ENCODE measurements at places on chromosomes 1 and 21.

DNA sequence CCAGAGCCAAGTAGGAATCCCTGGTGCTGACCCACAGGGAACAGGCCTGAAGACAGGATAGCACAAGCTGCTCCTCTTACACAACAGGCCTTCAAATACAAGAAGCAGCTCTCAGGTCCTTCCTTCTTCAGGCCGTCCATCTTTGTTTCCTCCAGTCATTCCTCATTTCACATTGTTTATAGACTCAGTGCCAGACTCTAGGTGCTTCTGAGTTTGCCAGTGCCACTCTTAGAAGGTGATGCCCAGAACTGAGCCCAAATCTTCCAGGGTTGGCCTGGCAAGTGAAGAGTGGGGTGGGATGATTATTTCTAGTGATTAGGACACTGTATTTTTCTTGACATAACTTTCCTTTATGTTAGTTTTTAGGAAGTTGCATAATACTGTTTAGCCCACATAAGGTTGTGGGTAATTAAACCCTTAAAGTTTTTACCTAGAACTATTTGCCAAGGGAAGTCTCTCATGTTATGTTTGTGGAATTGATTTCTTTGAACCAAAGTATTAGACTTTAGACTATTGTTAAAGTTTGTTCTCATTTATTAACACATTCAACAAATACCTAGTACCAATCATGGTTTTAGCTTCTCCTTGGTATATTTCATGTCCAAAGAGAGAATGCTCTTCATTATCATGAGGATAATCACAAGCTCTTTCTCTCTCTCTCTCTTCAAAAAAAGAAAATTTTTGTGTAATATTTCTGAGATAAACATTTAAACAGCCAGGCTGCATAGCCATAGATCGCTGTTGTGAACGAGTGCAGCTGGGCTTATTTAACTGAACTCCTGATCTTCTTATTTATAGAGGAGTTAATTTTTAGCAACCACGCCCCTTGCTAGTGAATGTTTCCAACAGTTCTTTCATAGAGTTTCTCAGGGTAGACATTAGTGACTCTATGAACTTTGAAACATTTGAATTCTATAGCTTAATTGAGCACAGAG lies 47.7 kb downstream of the PGM1 start:
- no peak for DNase-seq

DNA sequence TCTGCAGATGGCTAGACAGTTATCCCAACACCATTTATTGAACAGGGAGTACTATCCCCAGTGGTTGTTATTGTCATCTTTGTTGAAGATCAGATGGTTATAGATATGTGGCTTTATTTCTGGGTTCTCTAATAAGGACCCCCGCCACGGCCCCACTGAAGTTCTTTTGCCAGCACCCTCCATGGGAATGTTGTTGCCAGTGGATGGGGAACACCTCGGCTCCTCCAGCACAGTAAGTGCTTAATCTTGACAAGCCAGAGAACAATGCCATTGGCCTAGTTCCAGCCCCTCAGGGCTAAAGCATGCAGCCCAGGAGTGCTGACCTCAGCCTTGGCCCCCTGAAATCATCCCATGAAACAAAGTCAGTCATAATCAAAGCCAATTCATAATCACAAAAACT lies 337.6 kb downstream of the AGBL4 start:
- no peak for DNase-seq

DNA sequence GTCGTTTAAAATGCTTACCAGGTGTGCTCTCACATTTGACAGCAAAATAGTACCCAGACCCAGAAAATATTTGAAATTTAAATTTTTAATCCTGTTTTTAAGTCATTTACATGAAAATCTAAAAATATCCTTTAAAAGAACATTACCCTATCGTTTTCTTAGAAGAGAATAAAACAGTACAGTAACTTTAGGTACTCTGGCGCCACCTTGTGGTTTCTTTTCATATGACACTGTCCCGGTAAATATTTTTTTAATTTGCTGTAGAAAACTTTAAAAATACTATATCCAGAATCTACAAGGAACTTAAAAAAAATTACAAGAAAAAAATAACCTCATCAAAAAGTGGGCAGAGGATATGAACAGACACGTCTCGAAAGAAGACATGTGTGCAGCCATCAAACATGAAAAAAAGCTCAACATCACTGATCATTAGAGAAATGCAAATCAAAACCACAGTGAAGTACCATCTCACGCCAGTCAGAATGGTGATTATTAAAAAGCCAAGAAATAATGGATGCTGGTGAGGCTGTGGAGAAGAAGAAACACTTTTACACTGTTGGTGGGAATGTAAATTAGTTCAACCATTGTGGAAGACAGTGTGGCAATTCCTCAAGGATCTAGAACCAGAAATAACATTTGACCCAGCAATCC lies 129.2 kb downstream of the RGS21 start:
- DNase-seq, result peak; percentile 13

- no peak for DNase-seq
Measured at GRCh38 chr1:230109895-230110667, 43.0 kb downstream of the GALNT2 start.

DNA sequence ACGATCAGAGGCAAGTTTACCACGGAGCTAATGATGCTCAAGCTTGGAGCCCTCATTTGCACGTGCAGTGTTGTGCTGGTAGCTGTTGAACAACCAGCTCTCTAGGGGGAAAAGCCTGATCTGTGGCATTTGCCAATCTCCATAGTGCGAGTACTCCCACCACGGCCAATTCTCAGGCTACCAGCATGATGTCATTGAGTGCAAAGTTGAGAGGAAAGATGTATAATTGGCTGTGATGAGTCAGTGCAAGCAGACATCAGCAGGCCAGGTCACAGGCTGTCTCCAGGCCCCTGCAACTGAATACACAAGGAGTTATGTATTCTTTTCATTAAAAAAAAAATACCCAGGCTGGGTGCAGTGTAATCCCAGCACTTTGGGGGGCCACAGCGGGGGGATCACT lies 233.1 kb upstream of the VAMP3 start:
- no peak for DNase-seq

- DNase-seq, result no peak
Measured at GRCh38 chr1:36709869-36710481, 227.3 kb upstream of the CSF3R start.

DNA sequence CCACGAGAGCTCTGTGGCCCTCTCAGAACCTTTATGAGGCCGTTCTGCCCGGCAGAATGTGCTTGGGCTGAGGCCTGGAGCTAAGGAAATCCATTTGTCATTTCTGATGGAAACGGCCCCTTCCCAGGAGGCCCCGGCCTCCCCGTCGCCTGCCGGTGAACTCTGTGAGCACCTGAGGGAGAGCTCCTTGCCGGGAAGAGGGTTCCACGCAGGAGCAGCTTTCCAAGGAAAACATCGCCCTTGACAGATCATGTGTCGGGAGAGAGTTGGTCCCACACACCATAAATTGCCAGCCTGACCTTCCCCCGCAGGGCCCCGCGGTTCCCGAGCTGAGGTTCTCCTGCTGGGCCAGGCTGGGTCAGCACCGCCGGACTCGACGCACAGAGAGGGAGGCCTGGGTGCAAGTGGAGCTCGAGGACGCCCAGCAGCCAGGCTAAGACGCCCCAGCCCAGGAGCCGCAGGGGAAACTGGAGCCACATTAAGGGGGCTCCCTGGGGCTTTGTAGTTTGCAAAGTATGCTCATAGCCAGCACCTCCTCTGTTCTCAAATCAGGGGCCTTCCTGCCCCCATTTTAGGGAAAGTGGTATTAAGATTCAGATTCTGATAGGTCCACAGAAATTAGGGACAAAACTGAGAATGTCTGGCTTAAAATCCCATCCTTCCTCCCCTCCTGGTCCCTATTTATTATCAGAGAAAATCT lies 239.5 kb downstream of the FOXD2 start:
- no peak for DNase-seq

DNA sequence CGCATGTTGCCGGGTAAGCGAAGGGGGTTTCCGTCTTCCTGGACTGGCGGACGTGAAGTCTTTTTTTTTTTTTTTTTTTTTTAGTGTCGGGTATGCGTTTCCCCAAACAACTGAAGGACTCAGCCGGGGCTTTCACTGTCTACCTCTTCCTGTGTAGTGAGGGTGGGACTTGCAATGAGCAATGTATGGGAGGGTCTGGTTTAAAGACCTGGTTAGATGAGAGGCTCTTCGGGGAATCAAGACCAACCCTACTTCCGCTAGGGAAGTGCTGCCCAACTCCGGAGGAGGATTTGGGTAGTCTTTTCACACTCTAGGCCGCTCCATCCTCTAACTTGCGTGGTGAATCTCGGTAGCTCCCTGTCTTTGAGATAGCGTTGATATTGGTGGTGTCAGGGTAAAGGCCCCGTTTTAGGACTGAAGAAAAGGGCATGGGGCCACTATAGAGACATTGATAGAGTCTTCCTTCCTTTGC lies 754 bp downstream of the PRRC2C start:
- no peak for DNase-seq

- DNase-seq, result no peak
Measured at GRCh38 chr1:167126811-167127210, 32.9 kb downstream of the STYXL2 start.

GRCh38 chr1:182299728-182300616 lies 91.6 kb downstream of the GLUL start:
- DNase-seq, result peak; percentile 43
